ENCODE measurements at places on chromosomes 3 and 15. TPM values are rescaled to one million over a fixed set of nuclear protein-coding genes. Genes with fewer than 3 reads are reported as not detected.

TM6SF1 gene
- 12.6 TPM for total RNA-seq

RTP1 gene
- not detected for total RNA-seq

PDIA5 gene
- 3.3 TPM for total RNA-seq

PIGZ gene
- 2.2 TPM for total RNA-seq

GNL3 gene
- 70.9 TPM for total RNA-seq

TRH gene
- not detected for total RNA-seq

AHSG gene
- total RNA-seq: not detected

EEF1AKMT4 gene
- 0.80 TPM for total RNA-seq

NMNAT3 gene
- 3.7 TPM for total RNA-seq

ISLR2 gene
- total RNA-seq: not detected

NR2E3 gene
- total RNA-seq: not detected

ATP13A5 gene
- not detected for total RNA-seq

GOLGA8T gene
- total RNA-seq: 3.0 TPM

DNA sequence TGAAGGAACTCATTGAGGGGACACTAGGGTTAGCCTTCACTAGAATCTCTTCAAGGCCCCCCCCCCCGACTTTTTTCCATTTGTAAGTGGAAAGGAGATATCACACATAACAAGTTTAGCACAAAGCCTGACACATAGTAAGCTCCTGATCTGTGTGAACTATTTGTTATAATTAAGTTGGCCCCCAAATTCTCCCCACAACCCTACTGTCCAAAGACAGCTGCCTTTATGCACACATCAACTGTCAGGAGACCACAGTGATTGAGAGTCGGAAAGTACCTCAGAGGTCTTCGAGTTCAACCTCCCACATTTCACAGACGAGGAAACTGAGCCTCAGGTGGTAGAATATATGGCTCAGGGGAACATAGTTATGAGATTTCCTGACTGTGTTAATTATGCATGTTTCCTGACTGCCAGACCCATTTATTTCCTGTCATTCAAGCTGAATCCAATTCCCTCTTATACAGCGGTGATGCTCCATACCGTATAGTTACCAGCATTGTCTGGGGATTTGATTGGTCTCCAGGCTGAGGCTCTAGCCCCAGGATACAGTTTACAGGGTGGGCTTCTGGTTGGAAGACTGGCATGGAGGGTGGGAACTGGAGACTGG lies 227.4 kb upstream of the CMC1 start:
- DNase-seq: no peak

DNA sequence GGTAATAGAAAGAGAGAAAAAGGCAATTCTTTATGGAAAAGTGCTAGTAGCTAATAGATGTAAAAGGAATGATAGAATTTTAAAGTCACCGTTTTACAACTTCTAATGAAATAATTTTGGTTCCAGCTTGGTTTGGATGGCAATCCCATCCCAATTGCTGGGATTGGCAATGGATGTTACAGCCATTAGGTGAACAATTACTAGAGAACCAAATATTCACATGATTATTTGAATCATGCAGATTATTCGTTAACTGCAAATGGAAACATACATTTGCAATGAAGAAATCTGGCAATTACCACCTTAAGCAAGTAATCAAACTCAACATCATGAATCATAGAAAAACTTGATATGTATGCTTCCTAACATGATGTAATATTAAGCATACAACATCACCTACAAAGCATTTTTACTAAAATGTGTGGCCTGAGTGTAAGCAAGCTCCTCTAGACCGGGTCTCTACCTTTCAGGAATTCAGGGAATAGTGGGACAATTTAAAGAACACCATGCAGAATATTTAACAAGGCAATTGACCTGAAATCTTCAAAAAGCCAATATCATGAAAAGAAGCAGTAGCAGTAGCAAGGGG lies 26.2 kb upstream of the ANP32A start:
- no peak for DNase-seq

DNA sequence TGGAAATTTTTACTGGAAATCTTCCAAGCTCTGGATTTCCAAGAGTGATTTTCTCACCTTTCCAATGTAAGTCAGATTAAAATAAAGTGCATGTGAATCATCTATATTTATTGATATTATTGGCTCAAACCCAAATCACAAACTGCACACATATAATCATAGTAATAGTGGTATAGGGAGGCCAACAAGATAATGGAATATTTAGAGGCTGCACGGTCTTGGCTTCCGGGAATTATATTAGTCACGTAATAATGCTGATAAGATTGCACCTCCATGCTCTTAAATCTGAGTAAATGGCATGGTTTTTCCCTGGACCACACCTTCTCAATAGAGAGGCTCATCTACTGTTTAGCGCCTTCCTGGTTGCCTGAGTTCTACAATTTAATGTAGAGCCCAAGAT lies 567.1 kb upstream of the NR2F2 start:
- DNase-seq: no peak

DNA sequence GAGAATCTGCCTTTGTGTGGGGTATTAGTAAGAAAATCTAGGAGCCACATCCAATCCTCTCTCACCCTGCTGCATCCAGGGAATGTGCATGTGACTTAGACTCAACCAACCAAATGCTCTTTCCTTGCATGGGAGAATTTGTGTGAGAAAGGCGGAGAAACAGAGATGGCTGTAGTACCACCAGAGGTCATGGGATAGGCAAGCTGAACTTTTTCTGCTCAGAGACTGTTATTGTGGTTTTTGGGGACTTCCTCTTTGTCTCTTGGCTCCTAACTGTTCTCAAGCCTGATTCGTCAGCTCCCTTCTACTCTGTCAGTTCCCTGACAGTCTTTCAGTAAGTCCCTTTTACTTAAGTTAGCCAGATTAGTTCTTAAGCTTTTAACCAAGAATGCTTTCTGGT lies 2.6 kb upstream of the ZSCAN2 start:
- DNase-seq: peak; percentile 83

DNA sequence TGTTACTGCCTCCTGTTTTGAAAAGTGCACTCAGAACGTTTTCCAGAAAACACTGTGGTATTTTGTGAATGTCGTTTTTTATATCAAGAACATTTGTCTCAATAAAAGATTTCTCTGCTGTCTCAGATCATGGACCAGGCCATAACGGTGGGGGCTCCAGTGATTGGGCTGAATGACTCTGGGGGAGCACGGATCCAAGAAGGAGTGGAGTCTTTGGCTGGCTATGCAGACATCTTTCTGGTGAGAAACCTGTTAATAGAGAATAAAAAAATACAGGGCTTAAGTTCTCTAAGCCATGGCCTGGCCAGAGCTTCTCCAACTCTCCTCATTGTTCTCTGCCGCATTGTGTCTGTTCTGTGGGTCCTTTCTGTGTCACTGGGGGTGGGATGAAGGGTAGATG lies 11.7 kb downstream of the PCCB start:
- DNase-seq: no peak

DNA sequence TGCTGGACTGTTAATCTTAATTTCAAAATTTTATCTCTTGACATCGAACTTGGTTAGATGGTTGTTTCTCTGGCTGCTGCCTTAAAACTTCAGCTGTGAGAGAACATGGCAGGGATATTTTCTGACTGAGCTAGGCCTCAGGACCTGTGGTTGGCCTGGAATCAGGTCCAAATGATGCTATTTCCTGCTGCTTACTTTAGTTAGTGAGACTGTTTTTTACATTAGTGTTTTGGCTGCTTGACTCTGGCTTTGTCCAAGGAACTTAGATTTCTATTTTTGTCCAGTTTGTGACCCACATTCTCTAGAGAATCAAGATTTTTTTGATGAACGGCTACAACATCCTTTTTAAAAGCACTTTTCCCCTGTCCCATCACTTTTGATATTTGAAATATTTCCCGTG lies 497.9 kb upstream of the SGO1 start:
- DNase-seq: no peak

GRCh38 chr15:100918690-100919480 lies at the start of gene LRRK1:
TSS of gene LRRK1 (plus strand) at chr15:100919357. CDS start at chr15:100924633, 5,276 bp downstream.
- DNase-seq: no peak

- no peak for DNase-seq
These were observed 28.8 kb downstream of the HOMER2 start for GRCh38 chr15:82923744-82924143.

GRCh38 chr3:133210656-133211055 lies 172.5 kb downstream of the TMEM108 start:
- DNase-seq: no peak

- DNase-seq: no peak
These were observed 149.2 kb upstream of the SLCO3A1 start for GRCh38 chr15:91704343-91704742.

- no peak for DNase-seq
These were observed 168.8 kb upstream of the CADM2 start for GRCh38 chr3:84789961-84790360.

- DNase-seq: peak; percentile 33
These were observed 145.4 kb upstream of the TLE3 start for GRCh38 chr15:70242951-70243685.

DNA sequence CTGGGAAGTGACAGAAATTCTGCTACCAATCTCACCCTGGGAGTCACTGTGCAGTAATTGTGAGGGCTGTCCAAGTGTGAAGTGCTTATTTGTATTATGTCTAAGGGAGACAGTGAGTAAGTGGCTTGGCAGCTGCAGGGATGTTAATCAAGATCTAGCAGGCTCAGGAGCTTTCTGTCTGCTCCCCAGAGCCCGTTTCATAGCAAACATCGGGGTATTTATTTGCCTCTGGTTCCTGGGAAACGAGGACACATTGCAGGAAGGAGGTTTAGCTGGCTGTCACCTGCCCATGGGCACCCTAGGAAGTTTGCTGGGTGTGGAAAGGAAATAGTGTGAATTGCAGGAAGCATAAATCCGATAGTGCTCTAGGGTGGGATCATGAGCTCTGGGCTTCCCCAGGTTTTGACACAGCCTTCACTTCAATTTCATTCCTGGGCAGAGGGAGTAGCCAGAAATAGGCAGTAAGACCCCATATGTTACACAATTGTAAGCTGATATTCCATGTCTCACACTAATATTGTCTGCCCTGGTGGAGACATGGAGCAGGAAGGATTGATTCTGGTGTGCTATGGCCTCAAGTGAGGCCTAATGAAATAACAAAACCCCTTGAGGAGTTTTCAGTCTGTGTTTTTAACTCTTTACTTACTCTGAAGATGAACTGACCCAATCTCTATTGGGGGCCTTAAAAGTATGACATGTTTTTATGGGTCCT lies 74.1 kb upstream of the MITF start:
- no peak for DNase-seq

- DNase-seq: no peak
These were observed 177.7 kb downstream of the ZNF385D start for GRCh38 chr3:21573291-21573690.

DNA sequence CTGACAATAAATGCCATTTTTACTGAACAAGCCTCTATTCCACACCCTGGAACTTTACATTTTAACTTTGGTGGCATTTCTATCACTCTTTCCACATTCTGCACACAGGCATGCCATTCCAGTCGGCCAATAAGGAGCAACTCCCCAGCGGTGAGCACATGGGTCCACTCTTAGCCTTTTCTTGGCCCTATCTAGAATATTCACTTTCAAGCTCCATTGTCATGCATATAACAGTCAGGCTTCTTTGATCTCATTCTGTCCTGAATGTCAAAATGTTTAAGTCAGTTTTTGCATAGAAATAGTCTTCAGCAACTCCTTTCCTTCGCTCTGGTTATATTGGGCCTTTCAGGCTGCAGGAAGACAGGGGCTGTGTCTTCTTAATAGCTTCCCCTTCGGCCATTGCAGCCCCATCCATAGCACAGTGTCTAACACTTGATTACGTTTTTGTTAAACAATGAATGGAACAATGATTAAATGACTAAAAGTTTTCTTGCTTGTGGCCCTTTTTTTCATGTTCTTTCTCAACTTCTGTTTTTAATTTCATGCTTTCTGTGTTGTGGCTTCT lies 427.3 kb downstream of the MFSD1 start:
- DNase-seq: no peak

GRCh38 chr3:111032677-111033076 lies 38.9 kb upstream of the NECTIN3 start:
- no peak for DNase-seq

GRCh38 chr3:123693584-123694190 lies 108.8 kb upstream of the HACD2 start:
- DNase-seq: no peak

DNA sequence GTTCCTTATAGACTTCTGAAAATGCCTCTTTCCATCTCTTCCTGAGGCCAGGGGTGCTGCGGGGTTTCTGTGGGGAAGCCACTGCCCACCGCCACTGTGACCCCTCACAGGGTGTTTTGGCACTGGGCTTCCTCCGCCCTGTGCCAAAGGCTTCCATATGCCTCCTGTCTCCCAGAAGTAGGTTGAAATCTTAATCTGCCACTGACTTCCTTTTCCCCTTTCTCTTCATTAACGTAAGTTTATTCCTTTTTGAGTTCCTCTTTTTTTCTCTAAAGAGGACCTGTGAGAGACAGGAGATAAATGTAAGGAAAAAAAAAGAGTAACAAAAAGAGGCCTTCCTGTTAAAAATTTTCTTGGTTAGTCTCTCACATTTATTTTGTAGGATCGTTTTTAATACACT lies 220.5 kb downstream of the CTNNB1 start:
- DNase-seq: no peak

DNA sequence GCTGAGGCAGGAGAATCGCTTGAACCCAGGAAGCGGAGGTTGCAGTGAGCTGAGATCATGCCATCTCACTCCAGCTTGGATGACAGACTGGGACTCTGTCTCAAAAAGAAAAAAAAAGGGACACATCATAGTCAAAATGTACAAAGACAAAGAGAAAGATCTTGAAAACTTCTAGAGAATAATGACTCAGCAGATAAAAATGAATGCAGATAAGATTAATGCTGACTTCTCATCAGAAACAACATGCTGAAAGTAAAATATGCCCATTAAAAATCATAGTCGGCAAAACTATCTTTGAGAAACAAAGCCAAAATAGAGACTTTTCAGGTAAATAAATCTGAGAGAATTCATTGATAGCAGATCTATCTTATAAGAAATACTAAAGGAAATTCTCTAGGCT lies 271.1 kb upstream of the GPR149 start:
- no peak for DNase-seq

GRCh38 chr3:139202226-139202958 lies 141.4 kb upstream of the MRPS22 start:
- no peak for DNase-seq

DNA sequence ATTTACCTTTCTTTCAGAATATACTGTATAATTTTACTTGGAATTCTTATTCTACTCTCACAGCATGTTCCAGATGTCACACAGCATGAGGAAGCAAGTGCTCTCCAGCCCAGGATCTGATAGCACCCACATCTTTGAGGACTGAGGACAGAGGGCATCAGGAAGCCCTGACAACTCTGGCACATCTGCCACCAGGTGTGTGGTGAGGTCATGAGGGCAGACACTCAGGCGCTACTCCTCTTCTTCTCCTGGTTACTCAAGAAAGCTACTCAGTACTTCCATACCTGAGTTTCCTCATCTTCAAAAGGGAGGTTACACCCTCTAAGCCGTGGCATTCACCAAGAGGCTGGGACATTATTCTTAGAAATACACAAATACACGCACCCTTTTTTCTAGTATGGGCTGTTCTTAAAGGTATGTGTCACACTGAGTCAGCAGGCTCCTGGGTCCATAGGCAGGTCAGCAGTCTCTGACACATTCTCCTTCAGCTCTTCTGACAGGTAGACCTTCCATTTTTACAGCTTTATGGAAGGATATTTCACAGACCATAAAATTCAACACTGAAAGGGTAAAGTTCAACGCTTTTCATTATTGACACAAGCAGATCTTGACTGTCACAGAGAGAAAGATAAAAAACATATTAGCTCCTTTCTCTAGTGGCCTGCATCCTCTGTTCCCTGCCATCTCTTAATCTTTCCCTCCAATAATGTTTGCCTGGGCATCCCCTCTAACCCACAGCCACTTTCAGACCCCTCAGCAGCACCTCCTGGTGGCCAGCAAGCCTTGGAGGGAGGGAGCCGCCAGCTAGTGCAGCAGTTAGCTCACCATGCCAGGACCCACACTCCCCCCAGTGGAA lies 103.2 kb upstream of the TJP1 start:
- DNase-seq: no peak
